ENCODE measurements at places on chromosomes 2 and 18.

DNA sequence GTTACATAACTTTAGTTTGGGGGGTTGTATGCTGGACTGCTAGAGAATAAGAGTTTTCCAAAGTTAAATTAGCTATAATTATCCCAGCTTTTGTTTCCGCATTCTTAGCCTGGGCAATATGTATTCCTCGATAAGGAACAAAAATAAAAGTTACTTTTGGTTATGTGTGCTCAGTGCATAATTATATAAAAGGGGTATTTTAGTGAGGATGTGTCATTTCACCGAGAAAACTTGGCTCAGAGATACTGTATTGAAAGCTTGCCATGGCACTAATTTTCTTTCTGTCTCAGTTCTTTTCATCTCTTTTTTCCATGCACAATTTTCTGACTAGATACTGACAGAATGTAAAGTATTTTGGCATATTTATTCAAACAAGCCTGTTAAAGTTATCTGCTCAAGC, 28.2 kb downstream of the ARHGAP15 start:
- no peak for DNase-seq

GRCh38 chr2:20192781-20193180, 32.1 kb downstream of the SDC1 start:
- no peak for DNase-seq

- DNase-seq = no peak
Observed at GRCh38 chr2:85753525-85754312, at the start of gene ATOH8. Gene ATOH8 (plus strand): TSS chr2:85753991. CDS start chr2:85754190, 199 bp downstream.

GRCh38 chr2:23588508-23589201, 203.7 kb downstream of the KLHL29 start:
- DNase-seq = no peak

DNA sequence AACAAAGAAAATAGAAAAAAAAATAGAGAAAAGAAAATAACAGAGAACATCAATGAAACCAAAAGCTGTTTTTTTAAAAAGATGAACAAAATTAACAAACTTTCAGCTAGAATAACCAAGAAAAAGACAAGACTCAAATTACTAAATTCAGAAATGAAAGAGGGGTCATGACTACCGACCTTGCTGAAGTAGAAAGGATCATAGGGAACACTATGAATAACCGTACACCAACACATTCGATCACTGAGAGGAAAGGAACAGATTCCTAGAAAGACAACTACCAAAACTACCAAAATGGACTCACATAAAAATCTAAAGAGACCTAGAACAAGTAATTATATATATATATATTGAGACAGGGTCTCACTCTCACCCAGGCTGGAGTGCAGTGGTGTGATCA, 37.4 kb upstream of the DTNB start:
- no peak for DNase-seq

DNA sequence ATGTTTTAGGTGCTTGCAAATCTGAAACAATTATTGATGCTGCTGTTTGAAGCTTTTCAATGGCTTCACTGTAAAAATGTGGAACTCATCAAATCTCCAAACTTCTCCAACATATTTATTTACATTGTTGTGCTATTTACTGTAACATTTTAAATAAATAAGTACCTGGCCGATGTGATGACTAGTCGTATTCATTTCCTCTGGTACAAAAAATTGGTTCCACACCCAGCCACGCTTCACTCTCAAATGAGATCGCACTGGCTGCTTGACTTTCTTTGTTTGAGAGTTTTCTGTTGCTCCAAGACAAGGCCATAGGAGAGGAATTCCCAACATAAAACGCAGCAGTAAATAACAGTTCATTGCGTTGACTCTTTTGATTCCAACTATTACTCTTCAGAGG, 32.0 kb downstream of the CDH19 start:
- no peak for DNase-seq

GRCh38 chr2:216339456-216340279, 32.6 kb downstream of the MARCHF4 start:
- DNase-seq = no peak

DNA sequence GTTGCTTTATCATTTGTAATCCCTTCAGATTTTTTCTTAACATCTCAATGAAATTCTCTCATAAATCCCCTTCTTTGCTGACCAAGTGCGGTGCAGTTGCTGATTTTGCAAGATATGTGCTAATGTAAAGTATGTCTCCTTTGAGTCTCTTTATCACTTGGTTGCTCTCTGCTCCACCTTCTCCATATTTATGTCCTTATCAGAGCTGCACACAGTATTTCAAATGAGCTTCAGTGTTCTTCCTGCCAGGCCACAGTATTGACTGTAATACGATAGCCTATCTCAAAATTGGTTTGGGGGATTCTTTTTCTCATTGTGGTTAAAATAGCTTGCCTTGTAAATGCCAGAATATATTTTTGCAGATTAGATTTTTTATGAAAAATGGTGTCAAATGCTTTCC, 32.2 kb downstream of the MAIP1 start:
- no peak for DNase-seq

DNA sequence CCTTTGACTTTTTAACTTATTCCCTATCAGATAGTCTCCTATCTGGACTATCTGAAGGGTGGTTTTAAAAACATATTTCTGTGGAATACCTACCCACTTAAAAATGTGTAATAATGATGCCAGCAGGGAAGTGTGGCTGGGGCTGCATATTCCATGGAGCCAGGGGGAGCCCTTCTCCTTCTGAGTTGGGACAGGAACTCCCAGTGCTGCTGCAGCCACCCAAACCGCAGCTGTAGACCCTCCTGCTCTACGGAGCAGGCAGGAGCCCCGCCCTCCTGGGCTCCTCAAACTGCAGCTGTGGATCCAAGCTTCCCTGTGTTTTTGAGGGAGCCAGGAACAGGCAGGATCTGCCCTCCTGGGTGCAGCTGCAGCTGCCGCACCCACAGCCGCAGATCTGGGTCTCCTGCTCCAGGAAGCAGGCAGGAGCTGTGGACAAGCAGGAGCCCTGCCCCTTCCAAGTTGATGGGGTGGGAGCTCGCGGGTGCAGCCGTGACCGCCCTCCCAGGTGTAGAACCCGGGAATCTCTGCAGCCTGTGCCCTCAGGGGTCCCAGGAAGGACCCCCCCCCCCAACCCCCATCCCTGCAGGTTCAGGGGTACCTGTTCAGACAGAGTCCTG, 57.8 kb downstream of the PDK1 start:
- DNase-seq = no peak

GRCh38 chr2:237503201-237503600, 16.1 kb downstream of the MLPH start:
- no peak for DNase-seq

GRCh38 chr18:23724681-23725080, 35.4 kb downstream of the LAMA3 start:
- DNase-seq = no peak

DNA sequence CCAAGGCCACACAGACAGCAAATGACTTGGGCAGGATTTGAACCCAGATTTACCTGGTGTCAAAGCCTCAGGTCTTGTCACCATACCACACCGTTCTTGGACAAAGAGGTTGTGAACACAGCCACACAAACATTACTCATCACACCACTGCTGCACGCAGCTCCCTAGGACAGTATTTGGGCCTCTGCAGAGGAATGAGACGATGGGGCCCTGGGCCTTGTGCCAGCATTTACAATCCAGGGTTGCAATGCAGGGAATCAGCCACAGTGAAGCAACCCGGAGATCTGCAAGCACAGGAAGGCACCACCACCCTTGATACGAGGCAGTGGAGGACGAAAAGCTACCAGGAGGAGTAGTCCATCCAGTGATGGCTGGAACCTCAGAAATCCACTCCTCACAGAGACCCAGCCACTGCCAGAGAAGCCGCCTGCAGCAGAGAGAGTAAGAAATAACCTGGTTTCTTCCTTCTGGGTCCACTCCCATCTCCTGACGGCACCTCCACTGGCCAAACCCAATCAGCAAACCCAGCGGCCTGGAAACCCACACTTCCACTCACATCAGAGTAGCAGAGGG, 3.7 kb upstream of the MTCL1 start:
- DNase-seq = no peak

DNA sequence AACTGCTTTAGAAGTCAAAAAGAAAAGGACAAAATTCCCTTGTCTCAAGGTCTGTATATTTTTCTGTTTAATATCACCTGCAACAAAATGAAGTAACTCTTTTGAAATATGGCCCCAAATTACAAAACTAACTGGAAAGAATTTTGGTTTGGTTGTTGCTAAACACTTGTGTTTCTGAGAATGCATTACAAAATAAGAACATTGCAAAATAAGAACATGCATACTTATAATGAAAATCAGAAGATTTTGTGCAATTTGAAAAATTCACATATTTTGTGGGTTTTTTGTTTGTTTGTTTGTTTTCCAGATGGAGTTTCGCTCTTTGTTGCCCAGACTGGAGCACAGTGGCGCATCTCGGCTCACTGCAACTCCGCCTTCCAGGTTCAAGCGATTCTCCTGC, 21.8 kb downstream of the NDUFB3 start:
- DNase-seq = no peak

- DNase-seq = no peak
Observed at GRCh38 chr2:25586726-25587144, 86.6 kb downstream of the DTNB start.

DNA sequence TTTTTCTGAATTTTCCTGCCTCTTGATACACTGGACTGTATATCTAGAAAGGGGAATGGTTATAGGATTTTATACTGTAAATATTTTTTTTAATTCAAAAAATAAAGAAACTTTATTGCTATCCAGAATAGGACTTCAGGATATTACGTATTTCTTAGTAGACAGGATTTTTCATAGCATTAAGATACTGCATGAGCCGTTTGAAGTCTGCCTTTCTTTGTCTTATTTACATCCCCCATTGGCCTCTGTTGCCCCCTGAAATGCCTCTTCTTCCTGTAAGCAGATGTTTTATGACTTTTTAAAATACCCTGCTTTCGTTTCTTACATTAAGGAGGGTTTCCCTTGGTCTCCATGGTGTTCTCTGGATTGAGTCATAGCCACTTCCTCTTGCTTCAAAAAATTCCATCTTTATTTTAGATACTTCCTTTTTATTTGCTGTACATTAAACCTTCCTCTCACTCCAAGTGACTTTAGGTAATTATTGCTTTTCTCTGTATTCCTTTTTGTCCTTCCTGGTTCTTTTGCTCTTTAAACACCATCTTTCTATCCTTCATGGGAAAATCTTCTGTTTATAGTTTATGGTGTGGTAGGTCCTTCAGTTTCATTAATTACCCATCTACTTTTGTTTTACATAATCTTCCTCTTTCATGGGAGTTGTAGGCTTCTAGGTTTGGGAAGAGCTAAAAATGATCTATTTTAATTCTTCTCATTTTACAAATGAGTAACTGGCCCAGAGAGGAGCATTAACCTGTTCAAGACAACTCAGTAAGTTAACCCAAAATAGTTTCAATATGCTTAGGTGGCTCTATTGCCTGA, 72.6 kb downstream of the ZNF532 start:
- no peak for DNase-seq

DNA sequence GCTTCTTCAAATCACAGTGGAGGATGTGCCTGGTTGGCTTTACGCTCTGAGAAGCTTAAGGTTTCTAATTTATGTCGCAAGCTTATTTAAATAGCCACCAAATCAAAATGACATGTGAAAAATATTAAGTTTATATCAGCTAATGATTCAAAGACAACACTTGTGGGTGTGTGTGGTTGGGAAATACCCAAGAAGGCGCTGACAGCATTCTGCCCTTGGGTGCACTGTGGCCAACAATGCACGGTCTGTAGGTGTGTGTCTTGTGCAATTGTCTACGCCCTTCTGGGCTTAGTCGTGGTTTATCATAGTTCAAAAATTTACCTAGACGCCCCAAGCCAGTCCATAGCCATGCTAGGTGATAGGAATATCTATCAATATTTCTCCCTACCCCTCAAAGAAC, 60.9 kb downstream of the KCTD1 start:
- no peak for DNase-seq

GRCh38 chr18:69725009-69725408, 222.7 kb downstream of the CD226 start:
- no peak for DNase-seq

DNA sequence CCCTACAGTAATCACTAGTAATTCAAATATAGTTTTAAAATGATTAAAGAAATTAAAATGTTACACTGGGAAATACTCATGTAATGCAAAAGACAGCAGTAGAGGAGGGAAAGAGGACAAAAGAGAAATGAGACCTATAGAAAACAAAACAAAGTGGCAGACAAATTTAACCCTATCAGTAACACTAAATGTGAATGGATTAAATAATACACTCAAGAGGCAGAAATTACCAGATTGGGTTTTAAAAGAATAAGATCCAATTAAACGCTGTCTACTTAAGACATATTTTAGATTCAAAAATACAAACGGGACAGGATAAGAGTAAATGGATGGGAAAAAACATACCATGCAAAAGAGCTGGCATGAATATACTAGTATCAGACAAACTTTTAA, 17.0 kb downstream of the TLK1 start:
- DNase-seq = no peak

- no peak for DNase-seq
Observed at GRCh38 chr18:53771664-53772063, 452.8 kb downstream of the MBD2 start.

GRCh38 chr2:171814883-171815282, 79.2 kb downstream of the SLC25A12 start:
- DNase-seq = no peak

- DNase-seq = no peak
Observed at GRCh38 chr2:111678651-111679050, 205.3 kb downstream of the ANAPC1 start.

- no peak for DNase-seq
Observed at GRCh38 chr2:5842326-5842725, 150.1 kb downstream of the SOX11 start.

- no peak for DNase-seq
Observed at GRCh38 chr2:72625366-72625765, 200.5 kb downstream of the EXOC6B start.

DNA sequence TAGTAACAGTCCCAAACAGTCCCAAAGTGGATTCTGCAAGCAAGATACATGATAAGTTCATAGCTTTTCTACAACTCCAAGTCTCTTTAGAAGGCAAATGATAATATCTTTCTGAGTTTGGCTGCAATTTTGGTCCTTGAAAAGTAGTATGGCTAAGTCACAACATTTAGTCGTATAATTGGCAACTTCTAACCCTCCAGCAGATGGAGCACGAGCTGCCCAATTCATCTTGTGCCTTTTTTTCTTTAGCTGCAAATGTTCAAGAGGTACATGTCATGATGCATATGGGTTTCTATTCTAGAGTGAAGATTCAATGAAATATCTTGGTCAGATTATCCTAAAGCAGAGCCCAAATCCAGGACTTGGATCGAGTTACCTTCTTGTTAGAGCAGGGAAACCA, 127.0 kb upstream of the KLHL14 start:
- DNase-seq = no peak

- no peak for DNase-seq
Observed at GRCh38 chr2:66683599-66683998, 248.7 kb downstream of the MEIS1 start.

DNA sequence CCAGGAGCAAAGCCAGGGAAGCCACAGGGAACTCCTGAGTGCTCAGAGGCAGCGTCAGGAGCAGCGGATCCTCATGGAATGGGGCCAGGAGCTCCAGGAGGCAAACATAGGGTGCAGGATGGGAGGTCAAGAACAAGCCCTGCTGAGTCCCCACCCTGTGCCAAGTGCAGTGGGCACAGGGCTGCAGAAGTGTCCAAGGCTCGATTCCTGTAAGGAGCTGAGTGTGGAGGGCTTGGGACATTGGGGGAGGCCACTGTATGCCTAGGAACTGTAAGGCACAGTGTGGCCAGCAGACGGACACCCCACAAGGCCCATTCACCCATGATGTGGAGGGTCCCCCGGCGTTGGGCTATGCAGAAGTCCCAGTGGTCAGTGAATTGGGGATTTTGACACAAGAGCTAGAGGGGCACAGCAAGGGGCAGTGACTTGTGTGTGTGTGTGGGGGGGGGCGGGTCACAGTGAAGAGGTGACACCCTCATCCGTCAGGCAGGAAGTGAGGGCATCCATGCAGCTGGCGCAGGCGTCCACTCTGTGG, 55.6 kb downstream of the ACKR3 start:
- no peak for DNase-seq

All from activated CD4-positive, CD25-positive, alpha-beta regulatory T cell (primary cell).